Stimulated activated CD8-positive, alpha-beta memory T cell treated with anti-CD3 and anti-CD28 coated beads, Interleukin-4, amount 100 ng/mL, for 1 hour (primary cell): ENCODE measurements at places on chromosomes 7 and 10.

DNA sequence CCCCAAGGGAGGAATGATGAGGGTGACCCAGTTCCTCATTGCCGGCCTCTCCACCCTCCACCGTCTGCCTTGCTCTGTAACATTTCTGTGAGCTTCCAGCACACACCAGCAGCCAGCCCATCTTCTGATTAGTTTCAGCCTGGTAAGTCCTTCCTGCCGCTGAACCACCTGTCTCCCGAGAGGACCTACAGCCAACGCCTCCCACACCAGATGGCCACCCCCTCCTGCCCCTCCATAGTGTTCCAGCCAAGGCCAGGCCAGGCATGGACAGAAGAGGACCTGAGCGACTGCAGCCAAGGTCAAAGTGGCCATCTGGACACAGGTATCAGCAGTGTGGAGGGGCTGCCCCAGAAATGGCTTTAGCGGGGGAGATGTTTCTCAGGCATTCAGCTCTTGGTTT, 170.7 kb upstream of the CTBP2 start:
- DNase-seq: no peak

GRCh38 chr10:69885379-69886013, 83.8 kb downstream of the COL13A1 start:
- no peak for DNase-seq

GRCh38 chr7:128321044-128321422, 22.7 kb downstream of the RBM28 start:
- DNase-seq: no peak

GRCh38 chr10:69004821-69005220, 16.2 kb downstream of the KIFBP start:
- DNase-seq: no peak

DNA sequence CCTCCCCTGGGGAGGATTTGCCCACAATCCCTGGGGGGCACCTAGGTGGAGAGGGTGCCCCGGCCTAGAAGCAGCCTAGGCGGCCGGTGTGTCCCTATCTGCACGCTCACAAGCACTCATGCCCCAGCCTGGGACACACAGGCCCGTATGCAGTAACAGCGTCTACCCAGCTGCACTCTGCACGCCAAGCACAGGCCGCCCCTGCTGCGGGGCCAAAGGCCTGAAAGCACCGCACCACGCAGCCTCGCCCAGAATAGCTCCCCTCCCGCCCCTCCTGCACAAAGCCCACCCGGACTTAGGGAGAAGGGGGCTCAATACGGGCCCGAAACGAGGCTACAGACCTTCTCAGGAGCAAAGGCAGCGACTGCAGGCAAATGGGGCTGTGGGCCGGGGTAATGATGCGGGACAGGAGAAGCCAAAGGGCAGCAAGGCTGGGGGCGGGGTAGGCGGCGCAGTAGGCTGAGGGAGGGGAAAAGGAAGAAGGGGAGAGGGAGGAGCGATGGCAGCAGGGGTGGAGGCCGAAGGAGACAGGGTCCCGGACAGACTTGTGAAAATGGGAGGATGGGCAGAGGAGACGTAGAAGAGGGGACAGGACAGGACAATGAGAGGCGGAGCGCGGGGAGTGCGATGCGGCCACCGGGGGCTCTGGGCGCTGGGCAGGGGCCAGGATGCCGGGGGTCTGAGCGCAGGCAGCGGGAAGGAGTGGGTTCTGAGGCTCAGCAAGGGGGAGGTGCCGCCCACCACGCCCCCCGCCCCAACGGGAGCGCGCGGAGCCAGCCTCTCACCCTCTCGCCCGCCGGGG, 544 bp downstream of the GPRIN2 start:
- DNase-seq: no peak

GRCh38 chr7:55969391-55969790, 5.0 kb downstream of the NIPSNAP2 start:
- no peak for DNase-seq

- DNase-seq: no peak
These were observed 24.7 kb upstream of the HSPA12A start for GRCh38 chr10:116766837-116767634.

DNA sequence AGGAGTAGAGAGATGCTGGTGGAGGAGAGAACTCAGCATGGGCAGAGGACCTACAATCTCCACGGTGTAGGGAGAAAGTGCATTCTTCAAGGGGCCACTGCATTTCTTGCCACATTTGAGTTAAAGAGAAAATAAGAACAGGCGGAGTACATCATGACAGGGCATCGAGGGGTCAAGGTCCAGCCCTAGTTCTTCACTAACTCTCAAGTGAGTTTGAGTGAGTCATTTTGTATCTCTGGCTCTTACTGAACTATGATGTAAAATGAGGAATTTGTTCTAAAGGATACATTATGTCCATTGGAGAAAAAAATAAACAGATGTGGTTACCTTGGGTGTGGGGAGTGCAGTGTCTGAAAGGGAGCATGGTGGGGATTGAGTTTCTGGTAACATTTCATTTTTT, 182.9 kb downstream of the XPNPEP1 start:
- no peak for DNase-seq

DNA sequence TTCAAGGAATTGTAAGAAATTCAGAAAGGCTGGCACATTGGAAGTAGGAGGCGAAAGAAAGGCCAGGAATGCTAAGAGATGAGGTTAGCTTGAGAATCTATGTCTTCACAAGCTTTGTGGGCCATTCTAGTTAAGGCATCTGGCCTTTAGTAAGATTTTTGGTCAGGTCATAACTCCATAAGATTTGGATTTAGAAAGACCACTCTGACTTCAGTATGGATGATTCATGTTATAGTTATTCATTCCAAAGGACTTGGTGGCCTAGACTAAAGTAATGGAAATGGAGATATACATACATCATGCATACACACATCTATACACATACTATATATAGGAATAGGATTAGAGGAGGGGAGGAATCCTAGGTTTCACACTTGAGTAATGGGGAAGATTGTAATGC, 77.5 kb downstream of the SEPTIN7 start:
- DNase-seq: no peak

- no peak for DNase-seq
These were observed 100.2 kb downstream of the PTPRE start for GRCh38 chr10:128007056-128007455.

DNA sequence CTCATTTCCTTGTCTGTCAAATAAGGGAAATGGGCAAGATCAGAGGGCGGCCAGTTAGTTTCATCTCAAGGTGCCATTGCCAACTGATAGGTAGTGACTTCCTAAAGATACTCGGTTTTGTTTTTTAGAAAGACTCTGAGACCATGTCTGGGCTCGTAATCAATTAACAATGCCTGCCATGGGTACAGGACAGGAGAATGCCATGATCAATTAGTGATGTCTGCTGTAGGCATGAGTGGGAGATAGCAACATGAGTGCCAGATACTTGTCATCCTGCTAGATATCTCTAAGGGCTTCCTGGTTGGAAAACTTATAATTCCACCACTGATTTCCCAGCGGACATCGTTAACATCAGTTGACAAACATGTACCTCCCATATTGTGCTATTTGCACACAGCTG, 64.8 kb downstream of the SH3PXD2A start:
- DNase-seq: no peak

GRCh38 chr10:79241990-79242619, 105.2 kb upstream of the PPIF start:
- no peak for DNase-seq

GRCh38 chr10:116143673-116144222, 129.3 kb downstream of the GFRA1 start:
- no peak for DNase-seq

DNA sequence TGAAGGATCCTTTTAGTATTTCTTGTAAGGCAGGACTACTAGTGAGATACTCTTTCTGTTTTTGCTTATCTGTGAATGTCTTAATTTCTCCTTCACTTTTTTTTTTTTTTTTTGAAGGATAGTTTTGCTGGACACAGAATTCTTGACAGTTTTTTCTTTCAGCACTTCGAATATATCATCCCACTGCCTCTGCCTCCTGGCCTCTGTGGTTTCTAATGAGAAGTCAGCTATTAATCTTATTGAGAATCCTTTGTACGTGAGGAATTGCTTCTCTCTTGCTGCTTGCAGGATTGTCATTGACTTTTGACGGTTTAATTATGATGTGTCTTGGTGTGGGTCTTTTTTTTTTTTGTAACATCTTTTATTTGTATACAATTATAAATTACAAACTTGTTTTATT, 12.6 kb upstream of the WAC start:
- DNase-seq: no peak

- no peak for DNase-seq
These were observed 511 bp upstream of the NRP1 start for GRCh38 chr10:33334805-33335550.

- no peak for DNase-seq
These were observed 941 bp upstream of the LUC7L2 start for GRCh38 chr7:139358541-139359365.

- DNase-seq: no peak
These were observed 39.4 kb upstream of the ARHGAP21 start for GRCh38 chr10:24762966-24763623.

DNA sequence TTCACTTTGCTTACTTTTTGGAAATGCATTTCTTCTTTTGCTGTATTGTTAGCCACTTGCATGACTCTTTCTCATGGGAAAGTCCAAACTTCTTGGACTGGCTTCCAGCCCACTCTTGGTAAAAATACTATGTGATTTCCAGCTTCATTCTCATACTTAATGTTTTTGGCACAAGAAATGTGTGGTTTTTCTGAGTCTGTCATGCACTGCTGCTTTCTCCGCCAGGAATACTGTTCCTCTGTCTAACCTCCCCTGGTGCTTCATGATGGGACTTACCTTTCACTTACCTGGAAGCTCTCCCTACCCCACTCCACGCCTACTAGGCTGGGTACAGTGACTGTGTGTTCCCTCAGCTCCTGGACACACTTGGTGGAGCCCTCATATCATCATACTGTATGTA, 18.7 kb downstream of the MGAM2 start:
- no peak for DNase-seq

DNA sequence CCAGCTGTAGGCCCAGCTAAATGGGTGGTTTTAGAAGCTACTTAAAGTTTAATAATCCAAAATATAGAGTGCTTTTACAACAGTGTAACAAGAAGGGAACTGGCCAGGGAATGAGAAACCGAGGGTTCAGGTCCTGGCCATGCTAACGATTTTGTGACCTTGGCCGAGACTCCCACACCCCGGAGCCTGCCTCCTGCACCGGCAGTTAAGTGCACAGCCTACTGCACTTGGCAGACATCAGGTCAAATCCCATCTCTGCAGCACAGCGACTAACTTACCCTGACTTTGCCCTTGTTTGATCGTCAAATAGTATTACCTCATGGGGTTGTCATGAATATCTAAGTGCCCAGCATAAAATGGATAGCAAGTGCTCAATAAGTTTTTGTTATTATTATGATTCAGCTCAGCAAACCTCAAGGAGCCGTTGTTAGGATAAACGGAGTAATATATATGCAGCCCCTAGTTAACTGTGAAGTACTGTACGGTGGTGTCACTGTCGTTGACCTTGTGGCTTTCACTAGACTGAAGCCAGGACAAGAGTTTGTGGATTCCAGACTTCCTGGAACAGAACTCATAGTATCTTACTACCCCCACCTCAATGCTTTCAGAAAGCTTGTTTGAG, 35.5 kb downstream of the LYZL1 start:
- no peak for DNase-seq

GRCh38 chr7:139643951-139644585, 120.6 kb downstream of the CLEC2L start:
- DNase-seq: no peak

DNA sequence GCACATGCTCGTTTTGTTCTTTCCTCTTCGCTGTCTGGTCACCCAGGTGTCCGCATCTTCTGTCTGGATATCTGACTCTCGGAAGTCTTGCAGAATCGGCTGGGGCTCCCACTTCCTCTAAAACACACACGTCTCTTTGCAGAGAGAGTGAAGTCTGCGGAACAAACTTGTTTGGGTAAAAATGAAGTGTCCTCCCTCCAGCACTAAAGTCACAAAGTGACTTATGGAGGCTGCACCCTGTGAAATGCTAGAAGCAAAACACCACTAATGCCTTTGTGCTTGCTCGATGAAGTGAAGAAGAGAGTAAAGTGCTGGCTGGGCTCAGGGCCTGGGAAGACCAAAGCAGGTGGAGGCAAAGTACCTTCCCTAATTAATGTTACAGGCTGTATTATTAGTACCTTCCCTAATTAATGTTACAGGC, 71.4 kb downstream of the FGFR2 start:
- DNase-seq: no peak

- no peak for DNase-seq
These were observed 412.1 kb upstream of the CELF2 start for GRCh38 chr10:10605551-10606081.

GRCh38 chr7:37128327-37129034, 320.2 kb downstream of the ELMO1 start:
- no peak for DNase-seq

DNA sequence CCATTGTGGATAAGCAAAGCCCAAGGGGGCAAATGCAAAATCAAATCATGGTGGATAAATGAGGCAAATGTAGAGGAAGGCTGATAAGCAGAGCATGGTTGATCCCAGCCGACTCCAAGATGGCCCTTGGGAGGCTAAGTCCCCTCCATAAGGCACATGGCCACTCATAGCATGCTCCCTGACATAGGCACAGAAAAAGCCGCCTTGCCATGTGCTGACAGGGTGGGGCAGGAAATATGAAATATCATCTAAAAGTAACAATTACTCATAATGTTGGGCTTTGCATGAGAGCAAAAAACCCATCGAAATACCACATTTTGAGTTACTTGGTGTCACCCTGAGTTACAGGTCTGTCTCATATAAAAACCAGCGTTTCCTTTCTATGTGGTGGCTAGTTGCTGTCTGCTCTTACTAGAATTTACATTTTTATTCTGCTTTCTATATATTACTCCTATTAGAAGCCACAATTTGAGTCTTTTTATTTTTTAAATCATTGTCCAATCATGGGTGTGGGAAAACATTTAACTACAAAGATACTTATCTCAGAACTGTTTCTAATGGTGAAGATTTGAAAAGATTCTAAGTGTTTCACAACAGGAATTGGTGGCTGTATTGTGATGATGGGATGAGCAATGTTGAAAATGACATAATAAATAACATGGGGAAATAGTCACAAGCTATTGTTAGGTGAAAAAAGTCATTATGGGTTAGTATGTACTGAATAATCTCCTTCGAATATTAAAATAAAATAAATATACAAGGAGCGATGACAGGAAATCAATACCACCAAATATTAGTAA, 102.7 kb downstream of the CUBN start:
- peak; percentile 35 for DNase-seq

GRCh38 chr7:16365952-16366351, 55.4 kb downstream of the CRPPA start:
- no peak for DNase-seq

GRCh38 chr7:51031791-51032515, 249.3 kb upstream of the GRB10 start:
- no peak for DNase-seq

DNA sequence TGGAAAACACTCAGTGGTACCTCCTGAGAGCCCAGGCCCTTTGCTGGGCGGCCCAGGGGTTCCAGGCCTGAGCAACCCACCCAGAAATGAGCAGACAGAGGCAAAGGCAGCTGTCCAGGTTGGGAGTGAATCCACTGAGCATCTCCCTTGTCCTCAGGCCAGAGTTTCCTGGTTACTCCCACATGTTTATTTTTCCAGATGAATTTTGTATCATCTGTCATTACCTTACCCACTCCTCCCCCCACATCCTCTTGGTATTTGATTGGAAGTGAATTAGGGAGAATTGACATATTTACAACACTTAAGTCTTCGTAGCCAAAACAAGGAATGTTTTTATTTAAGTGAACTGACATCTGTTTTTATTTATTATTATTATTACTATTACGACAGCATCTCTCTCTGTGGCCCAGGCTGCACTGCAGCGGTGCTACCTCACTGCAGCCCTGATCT, 13.2 kb upstream of the LMBR1 start:
- no peak for DNase-seq

- no peak for DNase-seq
These were observed 25.1 kb downstream of the SNX8 start for GRCh38 chr7:2289111-2289586.

- no peak for DNase-seq
These were observed 59.1 kb downstream of the ARMC3 start for GRCh38 chr10:22986771-22987542.
